Right atrium auricular region (tissue), 2 donors: ENCODE measurements at places on chromosomes 5 and 9. TPM values are rescaled to one million over a fixed set of nuclear protein-coding genes. Genes with fewer than 3 reads are reported as not detected.

The FAM221B gene
- not detected for total RNA-seq

DNA sequence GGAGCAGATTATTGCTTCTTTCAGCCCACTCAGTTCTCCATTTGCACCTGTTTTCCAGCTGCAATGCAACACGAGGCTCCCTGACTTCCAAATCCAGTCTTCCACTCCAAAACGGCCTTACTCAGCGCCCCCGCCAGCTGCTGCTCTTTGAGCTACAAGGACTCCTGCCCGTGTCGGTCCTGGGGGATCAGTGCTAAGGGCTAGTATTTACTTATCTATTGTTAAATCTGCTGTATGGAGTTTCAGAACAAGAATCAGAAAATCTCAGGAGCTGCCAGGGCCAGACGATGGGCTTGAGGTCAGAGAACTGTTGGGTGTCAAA lies 44.1 kb downstream of the OR2V1 start:
- no peak overlapping the region for H3K4me3 ChIP-seq
- no peaks in the 10 kb centered on the region for H3K27me3 ChIP-seq
- H3K27ac ChIP-seq: no peak overlapping the region
- no peak for DNase-seq
- H3K36me3 ChIP-seq: no peaks in the 10 kb centered on the region

DNA sequence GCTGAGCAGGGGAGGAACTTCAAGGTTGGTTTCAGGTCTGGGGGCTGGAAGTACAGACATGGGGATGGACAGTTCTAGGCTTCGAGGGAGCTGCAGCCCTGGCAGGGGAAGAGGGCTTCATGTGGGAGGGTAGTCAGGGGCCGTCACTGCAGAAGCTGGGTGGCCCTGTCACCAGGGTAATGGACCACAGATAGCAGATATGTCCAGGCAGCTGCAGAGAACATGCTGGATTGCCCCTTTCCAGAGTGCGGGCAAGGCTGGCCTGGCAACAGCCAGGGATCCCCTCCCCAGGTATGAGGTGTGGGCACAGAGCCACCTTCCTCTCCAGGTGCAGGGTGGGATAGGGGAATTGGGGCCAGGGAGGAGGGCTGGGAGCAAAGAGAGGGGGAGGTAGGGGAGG lies 206.5 kb downstream of the GADD45G start:
- no peak overlapping the region for H3K4me3 ChIP-seq
- no peaks in the 10 kb centered on the region for H3K36me3 ChIP-seq
- H3K27me3 ChIP-seq: no peaks in the 10 kb centered on the region
- peaks cover 34% of the 10 kb centered on the region for H3K4me1 ChIP-seq
- DNase-seq: no peak

- H3K4me3 ChIP-seq: no peak overlapping the region
- no peaks in the 10 kb centered on the region for H3K27me3 ChIP-seq
- no peaks in the 10 kb centered on the region for H3K36me3 ChIP-seq
- no peak for DNase-seq
- no peak overlapping the region for H3K27ac ChIP-seq
- no peaks in the 10 kb centered on the region for H3K4me1 ChIP-seq
These were observed 153.5 kb downstream of the SEMA6A start for GRCh38 chr5:116421080-116421629.

- no peaks in the 10 kb centered on the region for H3K4me1 ChIP-seq
- H3K36me3 ChIP-seq: no peaks in the 10 kb centered on the region
- no peak for DNase-seq
- H3K4me3 ChIP-seq: no peak overlapping the region
- H3K27me3 ChIP-seq: no peaks in the 10 kb centered on the region
These were observed 193.7 kb downstream of the MSX2 start for GRCh38 chr5:174917976-174918554.

DNA sequence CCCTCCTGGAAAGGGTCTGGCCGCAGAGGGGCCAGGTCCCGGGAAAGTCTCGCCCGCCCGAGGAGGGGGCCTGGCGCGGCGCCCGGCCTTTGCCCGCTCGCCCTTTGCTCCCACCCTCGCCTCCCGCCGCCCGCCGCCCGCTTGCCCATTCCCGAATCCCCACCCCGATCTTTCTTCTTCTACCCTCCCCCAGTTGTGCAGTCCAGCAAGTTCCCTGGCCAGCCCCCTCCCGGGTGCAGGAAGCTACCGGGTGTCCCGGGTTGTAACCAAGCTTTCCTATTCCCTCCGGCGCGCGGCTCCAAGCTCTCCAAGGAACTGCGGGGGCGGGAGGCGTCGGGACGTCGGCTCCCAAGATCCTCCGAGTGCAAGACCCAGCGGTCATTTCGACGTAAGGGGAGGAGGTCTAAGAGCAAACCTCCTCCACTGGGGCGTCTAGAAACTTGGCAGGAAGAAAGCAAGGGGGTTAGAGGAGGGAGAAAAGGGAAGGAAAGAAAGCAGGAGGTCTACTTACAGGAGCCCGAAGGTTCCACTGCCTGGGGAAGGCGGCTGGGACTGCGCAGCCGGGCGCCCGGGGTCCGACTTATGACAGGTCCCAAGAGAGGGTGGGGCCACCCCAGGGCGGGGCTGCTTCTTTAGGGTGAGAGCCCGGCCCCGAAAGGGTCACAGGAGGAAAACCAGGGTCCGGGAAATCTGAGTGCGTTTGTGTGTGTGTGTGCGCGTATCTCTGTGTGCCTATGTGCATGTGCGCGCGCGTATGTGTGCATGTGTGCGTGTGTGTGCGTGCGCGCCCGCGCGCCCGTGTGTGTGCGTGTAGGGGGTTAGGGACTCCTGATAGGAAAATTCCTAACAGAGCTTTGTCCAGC lies at the start of gene PTGR1:
PTGR1 (minus strand) TSS at position 556 of the 863 bp plus-strand sequence. CDS start 2,225 bp downstream, outside the sequence.
- peak within 1 kb of the TSS; percentile 85 for H3K27ac ChIP-seq
- no peaks in the 10 kb centered on the region for H3K4me1 ChIP-seq
- peaks cover 21% of the 10 kb centered on the region for H3K36me3 ChIP-seq
- H3K4me3 ChIP-seq: peak within 1 kb of the TSS; percentile 76
- peak; percentile 86 for DNase-seq
- no peaks in the 10 kb centered on the region for H3K27me3 ChIP-seq

- H3K4me1 ChIP-seq: no peaks in the 10 kb centered on the region
- DNase-seq: no peak
- no peaks in the 10 kb centered on the region for H3K36me3 ChIP-seq
- H3K27me3 ChIP-seq: no peaks in the 10 kb centered on the region
- H3K4me3 ChIP-seq: no peak overlapping the region
These were observed 37.7 kb downstream of the TNC start for GRCh38 chr9:115080242-115080641.
